ENCODE measurements at places on chromosomes 4 and X.

DNA sequence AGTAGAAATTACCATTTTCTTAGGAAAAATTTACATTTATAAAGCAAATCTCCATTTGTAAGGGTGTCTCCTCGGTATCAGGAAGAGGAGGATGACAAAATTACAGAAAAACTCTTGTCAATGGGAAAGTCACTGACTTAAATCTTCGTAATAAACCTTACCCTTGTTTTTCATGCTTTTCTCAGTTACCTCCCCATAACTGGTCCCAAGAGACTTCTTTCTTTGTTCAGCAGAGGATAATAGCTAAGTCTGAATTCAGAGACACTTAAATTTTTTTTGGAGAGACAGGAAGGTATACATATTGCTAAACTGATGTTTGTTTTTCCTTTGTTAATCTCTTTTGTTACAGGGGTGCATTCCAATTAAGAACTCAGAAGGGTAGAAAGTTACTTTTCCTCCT lies 125.5 kb upstream of the JADE1 start:
- DNase-seq: no peak

GRCh38 chrX:69207216-69207615 lies 42.0 kb upstream of the PJA1 start:
- no peak for DNase-seq

GRCh38 chr4:150641612-150642011 lies 59.7 kb downstream of the MAB21L2 start:
- peak; percentile 63 for DNase-seq

DNA sequence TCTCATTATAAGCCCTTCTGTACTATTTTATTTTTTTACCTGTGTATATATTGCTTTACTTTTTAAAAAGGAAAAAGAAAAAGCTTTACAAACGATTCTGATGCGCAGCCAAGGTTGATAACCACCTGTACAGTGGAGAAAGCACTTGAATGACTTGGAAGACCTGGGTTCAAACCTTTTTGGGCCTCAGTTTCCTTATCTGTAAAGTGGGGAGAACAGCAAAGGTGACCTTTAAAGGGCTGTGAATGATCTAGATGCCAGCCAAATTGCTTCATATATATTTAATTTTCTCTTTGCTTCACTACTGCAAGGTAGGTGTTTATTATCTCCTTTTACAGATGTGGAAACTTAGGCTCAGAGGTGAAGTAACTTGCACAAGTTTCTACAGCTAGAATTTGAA lies 45.0 kb downstream of the SMC1A start:
- no peak for DNase-seq

GRCh38 chr4:55103224-55103623 lies 22.2 kb downstream of the KDR start:
- no peak for DNase-seq

DNA sequence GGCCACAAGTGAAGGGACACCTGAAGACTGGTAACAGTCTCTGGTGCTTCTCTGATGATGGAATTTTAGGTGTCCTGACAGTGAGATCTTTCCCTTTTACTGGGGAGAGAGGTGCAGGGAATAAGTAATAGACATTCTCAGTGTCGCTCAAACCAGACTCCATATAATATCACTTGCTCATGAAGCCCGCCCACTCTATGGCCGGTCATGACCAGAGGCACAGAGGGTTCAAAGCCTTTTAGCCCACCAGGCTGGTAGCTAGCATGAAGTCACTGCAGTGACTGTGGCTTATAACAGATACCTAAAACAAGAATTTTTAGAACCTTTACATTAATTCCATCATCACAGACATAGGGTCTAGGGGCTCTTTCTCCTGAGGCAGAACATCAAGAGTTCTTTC lies 2.9 kb downstream of the CD40LG start:
- no peak for DNase-seq

GRCh38 chrX:39903937-39904336 lies 193.8 kb downstream of the BCOR start:
- peak; percentile 77 for DNase-seq

GRCh38 chr4:137070614-137071013 lies 461.7 kb downstream of the PCDH18 start:
- DNase-seq: no peak

- DNase-seq: no peak
Measured at GRCh38 chrX:13893826-13894225, 76.9 kb upstream of the GPM6B start.

- no peak for DNase-seq
Measured at GRCh38 chr4:44326741-44327140, 121.9 kb downstream of the KCTD8 start.

DNA sequence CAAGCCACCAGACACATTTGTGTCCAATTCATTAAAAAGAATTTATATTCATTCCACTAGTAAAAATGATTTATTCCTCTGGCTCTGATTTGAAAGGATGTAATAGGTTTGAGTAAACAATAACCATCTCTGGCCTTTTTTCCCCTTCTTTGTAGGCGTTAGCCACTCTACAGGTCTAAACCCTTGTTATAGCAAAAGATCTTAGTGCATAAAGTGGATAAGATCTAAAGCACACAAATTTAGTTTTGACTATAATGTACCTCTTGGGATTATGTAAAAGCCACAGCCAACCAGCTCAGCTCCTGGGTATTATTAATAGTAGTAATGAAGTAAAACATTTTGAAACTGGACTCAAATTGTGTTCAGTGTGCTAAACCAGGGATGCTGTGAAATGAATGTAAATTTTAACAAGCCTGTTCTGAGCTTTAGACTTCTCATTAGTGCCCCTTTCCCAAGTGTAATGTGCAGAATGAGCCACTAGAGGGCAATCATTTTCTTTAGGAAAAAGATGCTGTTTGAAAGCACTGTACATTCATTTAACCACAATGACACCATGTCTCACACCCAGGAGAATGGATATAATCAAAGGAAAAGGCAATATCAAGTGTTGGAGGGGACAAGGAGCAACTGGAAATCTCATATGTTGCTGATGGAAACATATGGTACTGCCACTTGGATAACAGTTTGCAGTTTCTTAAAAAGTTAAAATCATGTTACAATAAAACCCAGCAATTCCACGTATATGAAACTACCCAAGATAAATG lies 69.7 kb downstream of the KLHL8 start:
- peak; percentile 68 for DNase-seq

- DNase-seq: no peak
Measured at GRCh38 chrX:148958901-148959300, 458.5 kb downstream of the AFF2 start.

- DNase-seq: peak; percentile 2
Measured at GRCh38 chr4:177005674-177006230, 213.0 kb upstream of the VEGFC start.

- no peak for DNase-seq
Measured at GRCh38 chr4:80646061-80646460, 310.5 kb downstream of the CFAP299 start.

- DNase-seq: no peak
Measured at GRCh38 chr4:57658188-57658587, 548.0 kb upstream of the IGFBP7 start.

- DNase-seq: no peak
Measured at GRCh38 chr4:129565214-129565613, 469.3 kb downstream of the C4orf33 start.

- DNase-seq: no peak
Measured at GRCh38 chr4:55722132-55722531, 86.0 kb upstream of the NMU start.

DNA sequence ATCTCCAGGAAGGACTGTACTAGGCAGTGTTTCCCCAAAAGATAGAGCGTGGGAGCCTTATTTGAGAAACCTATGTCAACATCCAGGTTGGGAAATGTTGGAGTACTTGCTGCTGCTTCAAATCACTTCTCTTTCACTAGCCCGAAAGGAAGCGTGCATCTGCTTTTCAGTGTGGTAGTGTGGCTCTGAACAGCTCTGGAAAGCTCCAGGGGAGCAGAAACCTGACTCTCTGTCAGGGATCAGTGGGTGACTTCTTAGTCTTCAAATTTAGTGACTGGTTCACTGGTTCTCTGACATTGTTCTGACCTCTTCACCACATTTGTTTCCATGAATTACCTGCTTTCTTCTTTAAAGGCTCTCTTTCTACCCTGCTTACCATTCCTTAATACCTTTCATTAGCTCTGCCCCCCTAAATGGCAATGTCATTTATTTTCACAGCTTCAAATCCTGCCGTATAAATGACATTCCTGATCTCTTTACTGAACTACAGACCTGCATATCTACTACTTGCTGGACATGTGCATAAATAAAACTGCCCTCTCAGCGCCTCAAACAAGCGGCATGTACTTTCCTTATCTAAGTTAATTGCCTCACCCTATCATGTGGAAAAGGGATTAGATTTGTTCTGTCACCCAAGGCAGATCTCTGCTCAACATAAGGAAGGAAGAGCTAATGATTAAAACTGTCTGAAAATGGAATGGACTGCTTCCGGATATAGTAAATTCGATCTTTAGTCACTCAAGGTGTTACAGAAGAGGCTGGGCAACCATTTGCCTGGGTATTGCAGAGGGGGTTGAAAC lies 37.0 kb downstream of the DLG3 start:
- DNase-seq: no peak

- no peak for DNase-seq
Measured at GRCh38 chr4:169668069-169668721, 47.8 kb downstream of the CLCN3 start.

DNA sequence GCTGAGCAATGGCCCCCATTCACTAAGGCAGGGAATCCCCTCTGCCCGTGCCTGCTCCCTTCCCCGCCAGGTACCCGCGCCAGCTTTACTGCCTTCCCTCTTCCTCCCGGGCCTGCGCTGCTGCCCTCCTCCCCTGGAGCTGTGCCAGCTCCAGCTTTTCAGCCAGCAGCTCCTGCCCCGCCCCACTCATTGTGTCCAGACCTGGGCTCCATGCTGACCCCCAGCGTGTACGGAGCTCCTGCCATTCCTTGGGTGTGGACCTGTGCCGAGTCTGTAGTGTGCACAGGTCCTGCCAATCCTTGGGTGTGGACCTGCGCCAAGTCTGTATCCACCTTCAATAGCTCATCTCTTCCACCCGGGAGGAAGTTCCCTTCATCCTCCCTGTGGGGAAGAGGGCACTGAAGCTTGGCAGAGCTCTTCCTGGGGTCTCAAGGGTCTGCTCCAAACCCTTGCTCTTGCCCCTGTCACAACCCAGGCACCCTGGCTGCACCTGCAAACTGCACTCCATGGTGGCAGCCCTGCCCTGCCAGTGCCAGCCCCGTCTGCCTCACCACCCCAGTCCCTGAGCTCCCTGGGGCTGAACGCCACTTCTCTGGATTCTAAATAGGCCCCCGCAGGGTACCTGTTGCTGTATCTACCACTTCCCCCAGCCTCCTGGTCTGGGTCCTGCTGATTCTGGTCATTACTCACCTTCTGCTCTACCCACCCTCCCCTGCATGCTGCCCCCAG lies 63.9 kb downstream of the TRMT44 start:
- DNase-seq: no peak

DNA sequence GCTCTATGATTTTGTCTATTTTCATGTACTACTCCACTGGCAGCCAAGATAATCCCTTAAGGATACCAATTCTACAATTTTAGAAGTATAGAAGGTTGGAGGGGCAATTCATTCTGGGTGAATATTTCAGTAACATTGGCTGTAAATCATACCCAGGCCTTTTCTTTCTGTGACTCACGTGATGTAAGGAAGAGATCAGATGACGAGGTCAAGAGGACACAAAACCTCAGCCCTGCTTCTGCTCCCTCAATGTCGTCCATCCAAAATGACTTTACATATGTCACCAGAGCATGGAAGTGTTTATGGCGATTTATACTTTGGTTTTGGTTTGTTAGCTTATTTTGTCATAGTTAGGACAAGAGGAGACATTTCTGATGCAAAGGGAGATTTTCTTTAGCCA lies 70.7 kb upstream of the SLC4A4 start:
- no peak for DNase-seq

- no peak for DNase-seq
Measured at GRCh38 chr4:169689681-169690080, 68.1 kb downstream of the HPF1 start.

DNA sequence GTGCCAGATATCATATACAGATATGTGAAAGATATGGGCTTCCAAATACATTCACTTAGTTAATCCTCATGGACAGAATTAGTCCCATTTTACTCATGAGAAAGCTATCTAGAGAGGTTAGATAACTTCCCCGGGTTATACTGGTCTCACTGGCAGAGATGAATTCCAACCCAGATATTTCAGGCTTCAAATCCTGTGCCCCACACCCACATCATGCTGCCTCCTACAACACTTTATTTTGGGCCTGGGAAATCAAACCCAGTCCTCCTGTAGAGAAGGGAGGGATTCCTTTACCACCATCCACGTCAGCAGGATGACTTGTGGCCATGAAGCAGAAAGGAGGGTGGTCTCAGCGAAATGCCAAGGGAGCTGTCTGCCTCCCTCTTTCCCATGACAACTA lies 113.8 kb downstream of the ATP10D start:
- no peak for DNase-seq

DNA sequence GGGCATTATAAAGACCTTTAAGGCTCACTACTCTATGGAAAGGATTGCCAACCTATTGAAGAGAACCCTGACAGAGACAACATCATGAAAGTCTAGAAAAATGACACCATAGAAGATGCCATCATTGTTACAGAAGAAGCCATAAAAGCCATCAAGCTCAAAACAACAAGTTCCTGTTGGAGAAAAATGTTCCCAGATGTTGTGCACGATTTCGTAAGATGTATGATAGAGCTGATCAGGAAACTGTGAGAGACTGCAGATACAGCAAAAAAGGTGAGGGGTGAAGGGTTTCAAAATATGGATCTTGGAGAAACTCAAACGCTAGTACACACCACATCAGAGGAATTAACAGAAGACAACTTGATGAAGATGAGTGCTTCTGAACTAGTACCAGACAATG lies 53.3 kb downstream of the WDFY3 start:
- no peak for DNase-seq

- DNase-seq: peak; percentile 58
Measured at GRCh38 chrX:26783512-26784225, 567.7 kb downstream of the MAGEB5 start.

DNA sequence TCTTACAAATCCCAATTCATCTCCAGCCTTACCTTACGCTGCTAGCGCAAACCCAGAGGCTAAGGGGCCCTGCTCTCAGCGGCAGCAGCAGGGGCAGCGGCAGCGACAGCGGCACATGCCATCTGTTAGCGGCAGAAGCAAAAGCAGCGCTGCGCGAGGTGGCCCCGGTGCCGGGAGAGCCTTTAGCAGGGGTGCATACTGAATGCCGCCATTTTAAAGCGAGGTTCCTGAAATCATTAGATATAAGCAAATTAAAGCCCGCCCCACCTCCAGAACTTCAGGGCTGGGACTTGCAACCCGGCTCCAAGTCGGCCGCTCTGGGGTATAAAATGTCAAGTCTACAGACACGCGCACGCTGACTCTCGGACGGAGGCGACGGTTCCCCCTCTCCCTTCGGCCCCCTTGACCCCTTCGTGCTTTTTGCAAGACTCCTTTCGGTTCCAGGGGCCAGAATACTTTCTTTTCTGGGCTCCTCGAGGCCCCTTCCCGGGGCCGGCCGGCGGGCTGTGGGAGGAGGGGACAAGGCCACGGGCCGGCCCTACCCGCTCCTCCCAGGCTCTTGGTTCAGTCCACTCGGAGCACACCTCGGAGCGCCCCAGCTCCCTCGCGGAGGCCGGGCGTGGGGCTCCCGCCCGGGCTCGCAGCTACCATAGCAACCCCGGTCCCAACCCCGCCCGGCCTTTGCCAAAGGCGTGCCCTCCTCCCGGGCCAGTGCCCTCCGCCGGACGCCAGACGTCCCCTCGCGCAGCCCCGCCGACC lies at the start of gene MBNL3:
MBNL3 (minus strand) TSS at position 220 of the 759 bp plus-strand sequence. CDS start 49,427 bp downstream, outside the sequence.
- peak; percentile 51 for DNase-seq

GRCh38 chr4:54780149-54780495 lies 122.4 kb downstream of the KIT start:
- DNase-seq: no peak

- DNase-seq: no peak
Measured at GRCh38 chrX:123673813-123674212, 59.0 kb downstream of the THOC2 start.

Measured in activated CD4-positive, alpha-beta T cell treated with anti-CD3 and anti-CD28 coated beads, Interleukin-2, amount 50 U/mL, for 16 hours (primary cell).